HT-29 (cell line): ENCODE measurements at places on chromosomes 1 and 21. TPM values are rescaled to one million over a fixed set of nuclear protein-coding genes. Genes with fewer than 3 reads are reported as not detected.

GRCh38 chr1:243459059-243459458 lies 203.2 kb downstream of the SDCCAG8 start:
- no peak for DNase-seq

DNA sequence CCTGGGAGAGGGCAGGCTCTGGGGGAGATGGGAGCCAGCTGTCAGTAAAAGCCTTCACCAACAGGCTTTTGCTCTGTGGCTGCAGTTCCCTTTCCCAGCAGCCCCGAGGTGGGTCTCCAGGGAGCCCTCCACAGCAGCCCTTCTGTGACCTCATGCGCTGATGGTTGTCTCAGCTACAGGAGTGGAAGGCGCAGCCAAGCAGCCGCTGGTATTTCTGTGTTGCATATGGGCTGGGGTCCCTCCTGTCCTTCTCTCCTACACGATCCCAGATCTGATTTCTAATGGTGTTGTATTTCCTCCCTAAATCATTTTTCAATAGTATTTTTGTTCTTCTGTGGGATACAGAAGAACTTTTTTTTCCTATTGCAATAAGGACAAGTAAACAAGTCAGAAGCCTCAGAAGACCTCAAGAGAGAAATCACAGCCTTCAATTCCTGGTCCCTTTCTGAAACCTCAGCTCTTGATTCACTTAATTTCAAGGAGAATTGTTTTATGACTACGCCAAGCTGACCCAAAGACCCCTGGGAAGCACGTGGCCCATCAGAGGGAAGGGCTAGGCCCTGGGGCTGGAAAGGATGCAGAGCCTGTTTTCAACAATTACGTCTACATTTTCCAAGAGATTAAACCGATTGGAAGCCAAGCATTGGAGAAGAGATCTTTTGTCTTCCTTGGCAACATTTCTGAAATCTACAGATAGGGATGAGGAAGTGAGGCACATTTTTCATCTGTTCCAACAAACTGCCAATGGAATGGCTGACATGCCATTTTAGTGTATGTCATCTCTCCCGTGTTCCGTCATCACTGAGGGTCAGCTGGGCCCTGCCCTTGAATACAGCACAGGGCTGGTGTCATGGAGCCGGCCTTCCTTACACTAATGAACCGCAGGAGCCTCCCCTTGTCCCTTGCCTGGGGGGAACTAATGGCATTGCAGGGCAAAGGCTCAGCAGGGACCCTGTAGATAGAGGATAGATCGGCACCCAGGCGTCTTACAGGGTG lies 42.0 kb upstream of the SCCPDH start:
- no peak for DNase-seq

- DNase-seq, result no peak
Measured at GRCh38 chr1:191882870-191883269, 275.4 kb upstream of the RGS18 start.

DNA sequence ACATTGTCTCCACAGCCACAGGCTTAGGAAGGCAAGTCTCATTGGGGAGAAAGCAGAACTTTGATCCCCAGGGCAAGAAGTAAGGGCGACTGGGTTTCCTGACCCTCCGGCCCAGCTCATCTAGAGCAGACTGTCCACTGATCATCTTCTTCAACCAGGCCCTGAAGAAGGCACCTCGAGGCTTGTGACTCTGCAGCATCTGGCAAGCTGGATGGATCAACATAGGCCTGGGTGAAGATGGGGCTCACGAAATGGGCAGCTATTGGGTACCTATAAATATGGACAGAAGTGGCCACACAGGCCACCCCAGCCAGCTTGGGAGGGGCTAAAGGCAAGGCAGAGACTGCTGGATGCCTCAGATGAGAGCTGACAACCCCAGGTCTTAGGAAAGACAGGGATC lies 13.0 kb downstream of the TAL1 start:
- DNase-seq, result no peak

- DNase-seq, result no peak
Measured at GRCh38 chr1:109990302-109990653, 5.7 kb downstream of the AHCYL1 start.

- no peak for DNase-seq
Measured at GRCh38 chr1:59198564-59198963, 98.3 kb upstream of the FGGY start.

Gene FAM3B
- not detected in 2 replicates for total RNA-seq

Gene MTMR11
- 4.8 and 6.8 TPM in 2 replicates for total RNA-seq
